Skeletal muscle cell (primary cell): ENCODE measurements at places on chromosomes 1 and 21.

DNA sequence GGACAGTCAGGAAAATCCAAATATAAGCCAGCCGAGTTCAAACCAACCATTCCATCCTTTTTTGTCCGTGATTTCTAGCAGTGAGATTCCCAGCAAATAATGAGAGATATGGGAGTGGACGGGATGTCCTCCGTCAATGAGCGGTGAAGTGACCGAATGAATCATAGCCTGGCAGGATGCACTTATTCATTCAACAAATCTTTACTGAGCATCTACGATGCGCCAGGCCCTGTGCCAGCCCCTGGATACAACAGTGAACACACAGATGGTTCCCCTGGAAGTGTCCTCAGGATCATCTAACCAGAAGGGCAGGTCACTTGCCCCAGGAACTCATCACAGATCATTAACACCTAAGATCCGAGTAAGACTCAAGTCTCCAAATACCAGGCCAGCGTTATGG, 8.2 kb upstream of the PLEKHA6 start:
- DNase-seq, result no peak

DNA sequence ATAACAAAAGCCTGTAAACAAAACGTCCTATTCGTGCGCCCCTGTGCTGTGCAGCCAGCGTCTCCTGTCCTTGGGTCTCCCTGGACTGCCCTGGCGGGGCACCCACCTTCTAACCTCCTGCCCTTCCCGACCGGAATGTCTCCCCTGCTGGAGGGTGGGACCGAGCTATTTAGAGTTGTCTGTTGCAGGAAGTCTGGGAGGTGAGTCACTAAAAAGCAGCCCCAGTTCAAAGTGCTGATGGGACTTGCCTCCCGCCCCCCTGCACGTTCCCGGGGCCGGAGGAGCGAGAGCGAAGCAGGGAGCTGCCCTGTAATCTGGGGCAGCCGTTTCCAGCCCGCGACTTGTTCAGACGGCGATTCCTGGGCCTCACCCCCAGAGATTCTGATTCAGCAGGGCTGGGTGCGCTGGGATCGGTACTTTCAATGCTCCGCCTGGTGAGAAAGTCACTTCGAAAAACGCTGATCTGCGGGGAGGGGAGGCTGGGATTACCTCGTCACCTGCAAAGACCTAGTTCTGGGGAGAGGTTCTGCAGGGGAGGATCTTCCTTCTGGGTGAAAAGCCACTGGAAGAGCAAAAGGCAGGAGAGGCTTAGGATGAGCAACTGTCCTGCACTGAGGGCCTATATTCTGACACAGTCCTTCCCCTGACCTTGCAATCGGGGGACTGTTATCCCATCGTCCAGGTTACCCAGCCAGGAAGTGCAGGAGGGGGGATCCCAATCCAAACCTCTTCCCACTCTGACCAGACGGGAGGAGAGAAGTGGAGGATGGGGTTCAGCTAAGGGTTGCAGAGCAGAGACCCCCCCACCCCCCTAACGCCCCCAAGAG, 1.2 kb upstream of the DHRS3 start:
- no peak for DNase-seq

GRCh38 chr1:155650231-155650757, 38.3 kb downstream of the YY1AP1 start:
- DNase-seq, result no peak

DNA sequence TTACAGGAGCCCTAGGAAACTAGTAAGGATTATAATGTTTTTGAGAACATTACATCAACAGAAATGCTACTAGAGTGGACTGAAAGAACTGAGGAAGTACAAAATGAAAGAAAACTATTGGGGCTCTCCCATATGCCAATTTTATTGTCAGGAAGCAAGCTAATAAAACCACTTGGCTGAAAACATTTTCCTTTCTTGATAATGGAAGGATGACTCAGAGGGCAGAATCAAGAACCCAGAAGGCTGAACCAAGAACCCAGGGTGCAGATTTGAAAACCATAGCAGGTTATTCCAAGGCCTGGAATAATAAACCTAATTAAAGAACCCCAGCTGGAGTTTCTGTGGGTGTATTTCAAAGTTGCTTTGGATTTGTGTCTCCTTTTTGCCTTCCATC, 70.7 kb downstream of the RPE65 start:
- no peak for DNase-seq

DNA sequence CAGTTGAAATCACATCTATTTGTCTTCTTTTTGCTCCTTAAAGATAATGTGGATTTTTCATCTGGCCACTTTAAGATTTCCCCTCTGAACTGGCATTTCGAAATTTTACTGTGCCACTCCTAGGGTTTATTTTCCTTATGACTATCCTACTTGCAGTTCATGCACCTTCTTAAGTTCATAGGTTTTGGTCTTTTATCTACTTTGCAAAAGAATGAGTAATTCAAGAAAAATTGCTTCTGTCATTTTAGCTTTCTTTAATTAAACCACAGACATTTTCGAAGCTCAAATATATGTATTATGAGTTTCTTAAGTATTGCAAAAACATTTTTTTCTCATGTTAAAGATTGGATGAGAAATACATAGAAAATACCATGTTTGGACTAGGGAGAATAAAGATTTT, 1244.8 kb upstream of the TMPRSS15 start:
- DNase-seq, result no peak

- DNase-seq, result no peak
These were observed 30.3 kb upstream of the ABCG1 start for GRCh38 chr21:42188663-42189062.

- DNase-seq, result no peak
These were observed 6.2 kb upstream of the CD34 start for GRCh38 chr1:207917080-207917479.

- DNase-seq, result no peak
These were observed 861 bp upstream of the DRAXIN start for GRCh38 chr1:11690397-11691301.

GRCh38 chr1:21687081-21687529, 17.9 kb upstream of the RAP1GAP start:
- DNase-seq, result no peak

DNA sequence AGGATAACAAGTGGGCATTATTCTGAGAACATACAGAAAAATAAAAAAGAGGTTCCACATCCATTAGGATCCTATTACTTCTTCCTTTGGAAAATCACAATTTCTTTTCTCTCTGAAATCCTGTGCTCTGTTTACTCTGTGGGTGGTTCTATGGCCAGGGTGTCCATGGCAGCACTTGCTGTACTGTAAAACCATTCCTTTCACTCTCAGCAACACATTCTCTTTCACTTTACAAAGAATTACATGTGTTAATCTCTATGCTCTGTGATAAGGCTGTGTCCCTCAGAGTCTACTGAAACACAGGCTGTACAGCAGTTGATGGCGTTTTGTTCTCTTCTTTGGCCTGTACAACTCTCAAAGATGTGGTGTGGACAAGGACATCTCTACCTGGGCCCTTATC, 524.1 kb downstream of the PTBP2 start:
- DNase-seq, result peak; percentile 4

GRCh38 chr1:115877511-115877910, 36.6 kb upstream of the NHLH2 start:
- no peak for DNase-seq

- DNase-seq, result no peak
These were observed 13.1 kb upstream of the LPGAT1 start for GRCh38 chr1:211843507-211844298.

DNA sequence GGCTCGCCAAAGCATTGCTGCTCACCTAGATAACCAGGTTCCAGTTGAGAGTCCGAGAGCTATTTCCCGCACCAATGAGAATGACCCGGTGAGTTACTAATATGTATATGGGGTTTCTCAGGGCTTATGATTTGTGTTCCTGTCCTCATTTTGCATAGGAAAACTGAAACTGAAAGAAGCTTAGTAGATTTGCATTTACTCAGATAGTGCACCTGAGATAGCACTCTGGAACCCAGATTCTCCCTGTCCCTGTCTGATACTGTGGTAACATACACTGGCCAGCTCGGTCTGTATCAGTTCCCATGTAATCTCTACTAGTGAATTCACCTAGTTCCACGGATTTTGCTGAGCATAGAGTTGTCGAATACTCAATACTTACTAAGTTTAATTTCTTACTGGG, 28.1 kb downstream of the DAP3 start:
- no peak for DNase-seq

DNA sequence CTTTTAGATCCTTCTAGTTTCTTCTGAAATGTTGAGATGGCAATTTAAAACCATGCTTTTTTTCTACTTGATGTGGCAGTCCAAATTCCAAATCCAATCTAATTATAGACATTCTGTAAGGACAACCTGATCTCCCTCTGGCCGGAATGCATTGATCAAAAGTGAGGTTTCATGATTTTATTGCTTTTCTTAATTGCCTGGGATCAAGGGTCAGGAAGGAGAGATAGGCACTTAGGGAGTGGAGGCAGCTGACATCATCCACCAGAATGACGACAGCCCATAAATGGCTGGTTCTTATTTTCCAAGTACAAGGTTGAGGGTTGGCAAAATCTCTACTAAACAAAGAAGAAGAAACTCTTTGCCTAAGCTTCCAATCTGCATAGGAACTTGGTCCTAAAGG, 46.4 kb upstream of the SCCPDH start:
- DNase-seq, result no peak

GRCh38 chr1:32892368-32893197, 6.3 kb downstream of the HPCA start:
- no peak for DNase-seq

DNA sequence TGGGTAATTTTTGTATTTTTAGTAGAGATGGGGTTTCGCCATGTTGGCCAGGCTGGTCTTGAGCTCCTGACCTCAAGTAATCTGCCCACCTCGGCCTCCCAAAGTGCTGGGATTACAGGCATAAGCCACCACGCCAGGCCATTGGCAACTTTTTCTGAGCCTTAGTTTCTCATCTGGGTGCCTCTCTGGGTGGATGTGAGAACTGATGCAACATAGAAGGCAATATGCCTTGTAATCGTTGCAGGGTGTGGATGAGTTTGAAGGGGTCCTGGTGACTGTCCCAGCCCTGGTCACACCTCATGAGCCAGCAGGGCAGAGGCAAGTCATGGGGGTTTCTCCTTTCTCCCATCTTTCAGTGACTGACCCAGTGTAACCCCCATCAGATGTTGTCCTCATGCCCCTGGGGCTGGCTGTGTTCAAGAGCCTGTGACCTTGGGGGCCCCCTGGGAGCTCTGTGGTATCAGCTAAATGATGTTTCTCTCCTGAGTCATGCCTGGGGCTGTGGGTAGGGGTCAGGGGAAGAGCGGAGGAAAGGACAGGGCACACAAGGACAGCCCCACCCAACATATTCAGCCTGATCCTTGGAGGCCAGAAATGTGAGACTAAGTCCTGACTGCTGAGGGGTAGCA, 3.6 kb downstream of the COL9A2 start:
- no peak for DNase-seq

GRCh38 chr1:53728702-53729455, 10.1 kb downstream of the GLIS1 start:
- no peak for DNase-seq
